ENCODE measurements at places on chromosomes 13 and 19.

DNA sequence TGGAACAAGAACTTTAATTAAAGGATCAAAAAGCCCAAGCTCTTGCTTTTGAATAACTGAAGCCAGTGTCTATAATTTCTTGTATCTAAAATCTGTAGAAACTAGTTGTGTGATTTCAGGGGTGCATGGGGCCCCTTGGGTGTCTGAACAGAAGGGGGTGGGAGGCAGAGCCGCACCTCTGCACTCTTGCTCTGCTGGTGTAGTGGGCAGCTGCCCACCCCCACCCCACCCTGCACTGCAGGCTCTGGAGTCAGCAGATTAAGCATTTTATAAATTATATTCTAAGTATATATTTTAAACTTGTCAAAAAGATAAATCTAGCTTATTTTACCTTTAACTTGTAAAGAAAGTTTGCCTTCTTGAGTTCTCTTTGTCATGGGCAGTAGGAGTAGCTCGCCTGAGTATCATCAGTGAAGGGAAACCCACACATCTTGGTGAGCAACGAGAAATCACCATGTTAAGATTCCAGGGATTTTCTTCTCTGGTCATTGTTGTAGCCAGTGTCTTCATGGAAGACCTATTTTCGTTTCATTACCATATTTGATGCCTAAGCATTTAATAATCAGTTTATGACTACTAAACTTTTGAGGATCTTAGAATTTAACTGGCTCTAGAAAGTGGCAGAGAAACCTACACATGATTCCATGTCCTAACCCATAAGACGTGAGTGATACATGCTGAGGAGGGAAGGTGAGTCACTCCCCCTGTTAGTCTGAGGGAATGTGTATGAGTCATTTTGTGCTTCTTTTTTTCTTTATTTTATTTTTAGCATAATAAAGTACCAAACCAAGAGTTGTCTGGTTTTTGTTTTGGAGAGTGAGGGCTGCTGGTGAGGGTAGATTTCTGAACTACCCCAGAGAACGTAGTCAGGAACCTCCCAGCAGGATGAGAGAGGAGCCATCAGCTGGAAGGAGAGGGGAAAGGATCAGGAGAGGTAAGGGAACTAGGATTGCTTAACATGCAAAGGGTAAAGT is 7.7 kb downstream of the UBE2L5 start:
- peak; percentile 41 for DNase-seq

GRCh38 chr19:49626226-49626625 is 13.7 kb downstream of the RRAS start:
- DNase-seq, result no peak

GRCh38 chr13:49428041-49428763 is 15.7 kb downstream of the CAB39L start:
- no peak for DNase-seq

DNA sequence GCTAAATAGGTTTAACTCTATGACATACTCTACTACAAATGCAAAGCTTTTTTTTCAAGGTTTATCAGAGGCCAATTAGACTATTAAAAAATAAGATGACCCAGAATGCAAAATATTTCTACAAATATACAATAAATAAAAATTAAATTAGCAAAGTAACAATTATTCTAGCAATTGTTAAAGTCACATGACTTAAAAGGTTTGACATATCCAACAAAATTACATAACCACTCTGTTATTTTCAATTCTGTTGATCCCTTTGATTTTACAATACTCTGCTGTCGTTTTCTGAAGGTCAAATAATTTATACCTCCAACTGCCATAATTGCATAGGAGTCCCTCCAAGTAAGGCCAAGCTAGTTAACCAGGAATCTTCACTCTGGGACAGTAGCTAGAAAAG is 292.6 kb upstream of the MIR17HG start:
- DNase-seq, result no peak

- DNase-seq, result no peak
Measured at GRCh38 chr13:31610270-31610998, 128.9 kb upstream of the RXFP2 start.

DNA sequence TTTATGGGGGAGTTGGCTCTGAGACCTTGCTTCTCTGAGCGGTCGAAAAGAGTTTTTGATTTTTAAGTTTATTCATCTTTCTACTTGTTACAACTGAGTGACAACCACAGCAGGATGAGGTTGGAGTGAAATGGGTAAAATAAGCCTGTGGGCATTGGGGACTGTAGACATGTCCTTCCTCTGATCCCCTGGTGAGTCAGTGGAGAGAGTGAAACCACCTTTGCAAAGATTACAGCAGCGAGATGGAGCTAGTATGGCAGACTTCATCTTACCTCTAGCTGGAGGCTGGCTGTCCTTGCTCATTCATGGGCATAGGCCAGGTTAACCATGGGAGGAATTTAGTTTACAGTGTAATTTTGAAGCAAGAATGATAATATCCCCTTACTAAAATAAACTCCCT is 30.9 kb upstream of the PSG9 start:
- no peak for DNase-seq

GRCh38 chr13:20424949-20425348 is 100.7 kb downstream of the CRYL1 start:
- no peak for DNase-seq

Measured in H54 (cell line).